ENCODE measurements at places on chromosomes 13 and 19.

DNA sequence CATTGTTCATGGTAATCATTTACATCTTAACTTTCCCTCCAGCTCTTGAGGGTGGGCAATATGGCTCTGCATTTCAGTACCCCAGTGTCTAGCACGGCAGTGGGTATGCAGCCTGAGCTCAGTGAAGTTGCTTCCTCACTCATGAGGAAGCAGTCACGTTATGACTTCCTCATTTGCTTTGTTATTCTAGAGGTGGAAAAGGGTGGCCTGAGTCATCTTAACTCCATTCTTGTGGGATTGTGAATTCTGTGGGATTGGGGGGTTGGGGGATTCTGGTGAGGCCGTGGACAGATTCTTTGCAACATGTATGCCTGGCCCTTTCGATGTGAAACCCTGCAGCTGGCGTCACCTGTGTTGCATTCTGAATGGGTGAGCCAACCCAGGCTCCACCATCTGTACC lies 406.7 kb upstream of the ZNF507 start:
- DNase-seq: no peak

DNA sequence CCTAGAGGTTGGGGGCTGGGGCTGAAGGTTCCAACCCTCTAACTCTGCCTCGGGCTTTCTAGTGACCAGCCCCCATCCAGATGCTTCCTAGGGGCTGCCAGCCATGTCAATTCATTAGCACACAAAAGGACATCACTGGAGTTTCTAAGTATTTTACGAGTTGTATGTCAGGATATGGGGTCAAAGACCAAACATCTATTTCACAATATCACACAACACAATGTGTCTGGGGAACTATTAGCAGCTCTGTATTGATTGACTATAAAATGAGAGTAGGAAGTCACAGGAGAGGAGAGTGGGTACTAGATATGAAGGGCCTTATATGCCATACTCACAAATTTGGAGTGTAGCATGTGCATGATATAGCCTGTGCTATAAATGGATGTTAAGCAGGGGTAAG lies 42.1 kb downstream of the LPAR6 start:
- no peak for DNase-seq

DNA sequence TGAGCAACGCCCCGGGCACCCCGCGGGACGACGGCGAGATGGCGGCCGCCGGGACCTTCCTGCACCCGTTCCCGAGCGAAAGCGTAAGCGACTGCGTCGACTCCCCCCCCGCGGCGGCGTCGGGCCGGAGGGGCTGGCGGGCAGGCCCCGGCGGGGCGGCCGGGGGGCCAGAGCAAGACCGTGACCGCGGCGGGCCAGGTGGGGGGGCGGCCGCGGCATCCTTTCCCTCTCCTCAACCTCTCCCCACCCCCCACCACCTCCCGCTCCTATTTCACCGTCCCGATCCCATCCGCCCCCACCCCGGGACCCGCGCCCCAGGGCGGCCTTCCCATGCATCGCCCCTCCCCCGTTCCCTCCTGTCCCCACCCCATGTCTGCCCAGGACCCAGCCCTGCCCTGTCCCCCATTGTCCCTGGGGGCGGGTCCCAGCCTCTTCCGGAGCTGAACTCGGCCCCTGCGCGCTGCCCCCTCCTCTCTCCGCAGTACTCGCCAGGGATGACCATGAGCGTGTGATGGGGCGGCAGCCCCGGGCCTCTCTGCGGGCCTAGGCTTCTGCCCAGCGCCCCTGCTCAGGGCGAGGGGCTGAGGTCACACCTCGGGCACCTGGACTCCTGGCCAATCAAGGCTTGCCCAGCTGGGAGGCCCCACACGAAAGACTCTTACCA lies 4.1 kb downstream of the ISYNA1 start:
- no peak for DNase-seq

GRCh38 chr13:47459512-47459911 lies 541.6 kb downstream of the SUCLA2 start:
- DNase-seq: no peak

DNA sequence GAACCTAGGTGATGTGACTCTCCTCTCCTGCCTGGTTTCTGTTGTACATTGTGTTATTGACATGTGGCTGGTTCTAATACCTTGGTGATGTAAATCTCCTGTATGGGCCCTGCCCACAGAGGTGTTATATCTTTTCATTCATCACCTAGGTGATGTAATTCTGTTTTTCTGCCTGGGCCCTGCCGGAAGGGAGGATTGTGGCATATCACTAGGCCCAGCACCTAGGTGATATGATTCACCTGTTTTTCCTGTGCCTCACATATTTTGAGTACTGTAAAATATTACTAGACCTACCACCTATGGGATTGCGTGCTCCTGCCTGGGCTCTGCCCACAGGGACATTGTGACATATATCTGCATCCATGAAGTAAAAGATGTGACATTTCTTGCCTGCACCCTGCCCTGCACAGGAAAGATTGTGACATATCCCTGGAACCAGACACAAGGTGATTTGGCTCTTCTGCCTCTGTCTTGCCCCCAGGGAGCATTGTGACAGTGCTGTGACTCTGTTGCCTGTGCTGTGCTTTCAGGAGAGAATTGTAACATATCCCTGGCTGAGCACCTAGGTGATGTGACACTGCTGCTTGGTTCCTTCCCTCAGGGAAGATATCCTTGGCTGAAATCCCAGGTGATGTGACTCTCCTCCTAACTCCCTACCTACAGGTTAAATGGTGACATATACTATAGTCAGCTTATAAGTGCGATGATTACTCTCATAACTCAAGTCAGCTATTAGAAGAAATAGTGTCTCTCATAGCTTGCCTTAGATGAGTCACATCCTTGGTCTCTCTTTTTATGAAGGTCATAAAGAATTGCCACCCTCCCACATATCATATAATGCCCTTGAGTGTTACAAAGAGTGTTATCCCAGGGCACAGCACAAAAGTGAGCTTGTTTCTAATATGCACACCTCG lies 13.3 kb upstream of the ZNF681 start:
- DNase-seq: no peak

- DNase-seq: no peak
Observed at GRCh38 chr13:111243981-111244380, 76.5 kb upstream of the TEX29 start.

GRCh38 chr19:5694167-5694955 lies 4.3 kb downstream of the RPL36 start:
- no peak for DNase-seq

DNA sequence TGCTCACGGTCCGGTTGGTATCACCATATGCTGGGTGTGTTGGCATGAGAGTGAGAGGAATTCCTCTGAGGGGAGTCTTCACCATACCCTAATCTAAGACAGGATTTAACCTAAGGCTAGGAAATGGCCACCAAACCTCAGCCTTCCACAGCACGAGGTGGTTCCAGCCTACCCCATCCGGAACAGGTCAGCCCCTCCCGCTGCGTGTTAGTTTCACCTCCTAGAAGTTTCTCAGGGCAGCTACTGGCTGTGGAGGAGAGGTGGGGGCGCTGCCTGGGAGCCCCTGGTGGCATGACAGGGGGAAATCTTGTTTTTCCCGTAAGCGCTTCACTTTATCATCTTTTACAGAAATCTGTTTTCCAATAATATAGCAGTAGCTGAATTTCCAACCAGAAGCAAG lies 55.1 kb downstream of the RGCC start:
- no peak for DNase-seq

DNA sequence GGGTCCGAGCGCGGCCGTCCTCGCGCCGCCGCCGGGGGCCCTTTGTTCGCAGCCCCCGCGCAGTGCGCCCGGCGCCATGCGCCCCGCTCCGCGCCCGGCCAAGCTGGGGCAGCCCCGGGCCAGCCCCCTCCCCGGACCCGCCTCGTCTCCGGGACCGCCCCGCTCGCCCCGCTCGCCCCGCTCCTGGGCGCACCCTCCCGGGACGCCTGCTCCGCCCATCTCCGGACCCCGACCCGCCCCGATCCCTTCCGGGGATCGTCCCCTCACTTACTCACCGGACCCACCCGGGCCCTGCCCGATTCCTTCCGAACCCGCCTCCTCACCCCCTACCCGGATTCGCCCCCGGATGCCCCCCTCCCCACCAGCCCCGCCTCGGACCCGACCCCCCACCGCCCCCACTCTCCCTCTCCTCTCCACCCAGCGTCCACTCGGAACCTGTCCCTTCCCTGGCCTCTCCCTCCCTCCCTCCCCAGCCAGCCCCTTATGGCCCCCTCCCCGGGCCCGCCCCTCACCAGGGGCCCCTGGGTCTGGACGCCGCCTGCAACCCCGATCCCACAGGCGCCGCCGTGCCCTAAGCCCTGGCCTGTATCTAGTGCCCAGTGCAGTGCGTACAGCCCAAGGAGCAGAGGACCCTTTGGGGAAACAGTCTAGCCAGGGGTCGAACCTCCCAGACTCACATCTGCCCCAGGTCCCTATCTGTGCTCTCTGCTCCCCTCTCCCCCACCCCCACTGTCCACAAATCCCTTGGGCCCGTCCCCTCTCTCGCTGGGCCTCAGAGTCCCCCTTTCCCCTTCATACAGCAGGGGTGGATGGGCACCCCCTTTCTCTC lies at the start of gene CPAMD8:
Gene CPAMD8, minus strand, starts transcription at position 105 of the 829 bp plus-strand sequence. CDS start 168 bp downstream, outside the sequence.
- no peak for DNase-seq

- no peak for DNase-seq
Observed at GRCh38 chr13:89153941-89154340, 1482.8 kb downstream of the SLITRK5 start.

GRCh38 chr13:113770937-113771336 lies 11.9 kb downstream of the TMEM255B start:
- DNase-seq: no peak

DNA sequence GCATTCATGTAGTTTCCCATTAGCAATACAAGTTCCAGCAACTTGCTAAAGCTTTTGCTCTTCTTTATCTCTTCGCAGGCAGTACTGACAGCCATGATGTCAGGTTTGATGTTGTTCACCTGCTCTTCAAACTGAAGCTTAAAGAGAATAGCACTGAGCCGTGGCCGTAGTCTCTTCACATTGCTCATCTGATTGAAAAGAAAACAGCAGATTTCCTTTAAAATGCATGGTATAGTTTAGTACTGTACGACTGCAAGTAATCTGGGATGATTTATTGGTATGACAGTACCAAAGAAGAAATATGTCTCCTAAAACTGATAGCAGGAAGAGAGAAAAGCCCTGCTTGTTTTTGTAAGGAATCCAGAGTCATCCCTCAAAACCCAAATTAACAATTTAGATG lies 284.4 kb downstream of the DIAPH3 start:
- no peak for DNase-seq

GRCh38 chr19:48784527-48784926 lies 26.3 kb downstream of the BCAT2 start:
- DNase-seq: no peak

GRCh38 chr13:41520660-41521630 lies 63.6 kb downstream of the RGCC start:
- no peak for DNase-seq

GRCh38 chr13:22497991-22498780 lies 682.6 kb upstream of the SGCG start:
- no peak for DNase-seq

GRCh38 chr13:37490176-37490779 lies 108.3 kb downstream of the POSTN start:
- DNase-seq: no peak

- no peak for DNase-seq
Observed at GRCh38 chr19:1836458-1837221, 11.6 kb downstream of the REXO1 start.

DNA sequence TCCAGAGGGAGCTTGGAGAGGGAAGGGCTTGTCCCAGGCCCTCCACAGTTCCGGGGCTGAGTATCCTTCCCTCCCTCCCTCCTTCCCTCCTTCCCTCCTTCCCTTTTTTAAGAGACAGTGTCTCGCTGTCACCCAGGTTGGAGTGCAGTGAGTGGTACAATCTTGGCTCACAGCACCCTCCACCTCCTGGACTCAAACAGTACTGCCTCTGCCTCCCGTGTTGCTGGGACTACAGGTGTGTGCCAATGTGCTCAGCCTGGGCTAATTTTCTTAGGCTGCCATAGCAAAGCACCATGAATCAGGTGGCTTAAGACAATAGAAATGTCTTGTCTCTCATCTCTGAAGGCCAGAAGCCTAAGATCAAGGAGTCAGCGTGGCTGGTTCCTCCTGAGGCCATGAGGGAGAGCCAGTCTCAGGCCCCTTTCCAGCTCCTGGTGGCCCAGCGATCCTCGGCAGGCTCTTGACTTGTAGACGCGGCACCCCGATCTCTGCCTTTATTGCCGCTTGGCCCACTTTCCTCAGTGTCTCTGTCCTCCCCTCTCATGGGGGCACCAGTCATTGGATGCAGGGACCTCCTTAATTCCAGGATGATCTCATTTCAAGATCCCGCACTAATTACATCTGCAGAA lies 47.5 kb downstream of the CRTC1 start:
- no peak for DNase-seq

- no peak for DNase-seq
Observed at GRCh38 chr19:38033658-38034491, 126.9 kb downstream of the SIPA1L3 start.

DNA sequence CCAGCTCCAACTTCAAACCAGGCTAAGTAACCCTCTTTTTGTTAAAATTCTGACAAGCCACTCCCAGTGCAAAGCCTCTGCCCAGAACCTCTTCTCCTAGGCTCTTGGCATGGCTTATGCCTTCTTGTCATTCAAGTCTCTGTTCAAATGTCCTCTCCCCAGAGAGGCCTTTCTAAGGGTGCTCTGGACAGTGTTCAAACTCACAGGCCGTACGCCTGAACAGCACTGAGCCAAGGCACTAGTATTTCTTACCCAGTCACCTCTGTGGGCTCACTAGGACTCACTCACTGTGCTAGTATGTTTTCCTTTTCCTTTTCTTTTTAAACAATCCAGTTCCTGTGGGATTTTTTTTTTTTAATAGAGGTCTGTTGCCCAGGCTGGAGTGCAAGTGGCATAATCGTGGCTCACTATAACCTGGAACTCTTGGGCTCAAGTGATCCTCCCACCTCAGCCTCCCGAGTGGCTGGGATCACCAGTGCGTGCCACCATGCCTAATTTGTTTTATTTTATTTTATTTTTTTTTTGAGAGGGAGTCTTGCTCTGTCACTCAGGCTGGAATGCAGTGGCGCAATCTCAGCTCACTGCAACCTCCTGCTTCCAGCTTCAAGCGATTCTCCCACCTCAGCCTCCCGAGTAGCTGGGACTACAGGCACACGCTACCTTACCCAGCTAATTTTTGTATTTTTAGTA lies 2.3 kb upstream of the ASF1B start:
- no peak for DNase-seq

GRCh38 chr19:56144376-56144775 lies 3.3 kb downstream of the ZNF444 start:
- DNase-seq: no peak

- DNase-seq: no peak
Observed at GRCh38 chr13:53090461-53090860, 61.8 kb downstream of the OLFM4 start.

DNA sequence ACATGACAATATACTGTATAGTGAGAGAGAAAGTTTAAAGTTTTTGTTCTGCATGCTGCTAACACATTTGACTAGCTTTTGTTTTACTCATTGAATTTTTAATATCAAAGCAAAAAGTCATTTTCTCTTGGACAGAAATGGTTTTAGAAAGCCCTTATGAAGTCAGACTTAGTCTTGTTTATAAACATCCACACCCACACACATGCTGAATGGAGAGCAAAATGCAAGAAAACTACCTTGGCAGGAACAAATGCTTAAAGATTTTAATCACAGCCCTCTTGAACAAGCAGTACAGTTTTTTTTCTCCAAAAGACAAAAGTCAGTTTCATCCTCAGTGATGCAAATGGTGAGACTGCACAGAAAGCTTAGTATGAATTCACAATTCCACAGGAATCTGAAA lies 25.0 kb downstream of the HSPH1 start:
- DNase-seq: no peak

GRCh38 chr13:110119935-110120905 lies 186.7 kb downstream of the COL4A1 start:
- no peak for DNase-seq
